ENCODE measurements at places on chromosomes 6 and 20.

- no peak for DNase-seq
Observed at GRCh38 chr20:43386878-43387277, 70.8 kb upstream of the SRSF6 start.

GRCh38 chr20:17568972-17569521 lies 828 bp upstream of the DSTN start:
- DNase-seq, result peak; percentile 26

GRCh38 chr6:151747896-151748295 lies 59.6 kb upstream of the ESR1 start:
- no peak for DNase-seq

DNA sequence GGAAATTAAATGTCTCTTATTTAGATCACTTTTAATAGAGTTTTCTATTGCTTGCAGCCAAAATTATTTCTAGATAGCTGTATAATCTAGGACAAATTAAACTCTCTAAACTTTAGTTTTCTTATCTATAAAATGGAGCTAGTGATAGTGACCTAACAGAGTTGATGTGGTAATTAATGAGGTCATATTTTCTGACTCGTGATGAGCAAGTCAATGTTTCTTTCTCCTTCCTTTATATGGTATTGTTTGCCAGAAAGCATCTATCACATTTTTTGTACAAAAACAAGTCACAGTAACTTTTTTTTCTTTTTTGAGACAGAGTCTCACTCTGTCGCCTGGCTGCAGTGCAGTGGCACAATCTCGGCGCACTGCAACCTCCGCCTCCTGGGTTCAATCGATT lies 267.7 kb downstream of the FARS2 start:
- DNase-seq, result no peak

DNA sequence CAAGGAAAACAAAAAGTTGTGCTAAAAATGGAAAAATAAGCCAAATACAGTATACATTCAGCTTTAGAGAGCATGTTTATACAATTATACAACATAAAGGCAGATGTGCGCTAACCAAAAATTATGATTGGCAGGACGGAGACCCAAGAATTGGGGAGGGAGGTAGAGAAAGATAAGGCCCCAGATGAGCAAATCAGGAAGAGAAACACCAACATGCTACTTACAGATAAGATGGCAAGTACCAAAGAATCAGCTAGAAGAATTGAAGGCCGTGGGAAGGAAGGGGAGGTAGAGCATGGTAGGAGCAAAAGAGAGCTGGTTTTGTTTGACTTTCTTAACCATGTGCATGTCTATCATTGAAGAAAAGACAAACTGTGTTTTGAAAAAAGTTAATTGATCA lies 45.4 kb downstream of the PRND start:
- no peak for DNase-seq

DNA sequence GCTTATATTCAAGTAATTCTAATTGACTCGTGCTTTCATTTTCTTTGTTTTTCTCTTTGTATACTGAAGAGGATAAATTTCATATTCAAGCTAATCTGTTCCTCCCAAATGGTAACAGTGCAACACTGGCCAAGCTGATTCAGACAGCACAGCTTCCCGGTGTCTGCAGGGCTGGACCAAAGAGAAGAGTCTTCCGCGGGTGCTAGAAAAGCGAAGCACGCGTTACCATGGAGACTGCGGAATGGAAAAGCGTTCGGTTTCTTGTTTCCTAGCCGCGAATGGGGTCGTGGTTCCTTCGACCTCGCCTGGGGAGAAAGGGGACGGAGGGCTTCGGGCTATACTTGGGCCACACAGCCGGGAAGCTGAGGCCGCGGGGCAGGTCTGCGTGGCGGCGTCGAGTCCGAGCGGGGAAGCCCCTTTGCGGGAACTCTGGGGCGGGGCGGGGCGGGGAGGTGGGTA lies 6.2 kb upstream of the ZNF311 start:
- peak; percentile 60 for DNase-seq

GRCh38 chr6:167655174-167655821 lies 171.4 kb upstream of the AFDN start:
- no peak for DNase-seq

DNA sequence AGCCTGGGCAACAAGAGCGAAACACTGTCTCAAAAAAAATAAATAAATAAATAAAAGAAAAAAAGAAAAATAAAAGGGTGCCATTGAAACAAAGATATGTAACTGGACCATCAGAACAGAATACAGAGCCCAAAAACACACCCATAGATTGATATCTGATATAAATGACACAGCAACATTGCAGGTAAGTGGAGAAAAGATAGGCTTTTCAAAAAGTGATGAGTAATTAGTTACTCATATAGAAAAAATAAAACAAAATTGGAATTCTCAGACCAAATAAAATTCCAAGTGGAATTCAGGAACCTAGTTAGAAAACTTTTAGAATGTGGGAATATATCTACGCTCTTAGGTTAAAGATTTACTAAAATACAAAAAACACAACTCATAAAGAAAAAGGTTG lies 60.6 kb upstream of the CHD6 start:
- DNase-seq, result no peak

- no peak for DNase-seq
Observed at GRCh38 chr20:57315976-57316480, 13.6 kb upstream of the SPO11 start.

DNA sequence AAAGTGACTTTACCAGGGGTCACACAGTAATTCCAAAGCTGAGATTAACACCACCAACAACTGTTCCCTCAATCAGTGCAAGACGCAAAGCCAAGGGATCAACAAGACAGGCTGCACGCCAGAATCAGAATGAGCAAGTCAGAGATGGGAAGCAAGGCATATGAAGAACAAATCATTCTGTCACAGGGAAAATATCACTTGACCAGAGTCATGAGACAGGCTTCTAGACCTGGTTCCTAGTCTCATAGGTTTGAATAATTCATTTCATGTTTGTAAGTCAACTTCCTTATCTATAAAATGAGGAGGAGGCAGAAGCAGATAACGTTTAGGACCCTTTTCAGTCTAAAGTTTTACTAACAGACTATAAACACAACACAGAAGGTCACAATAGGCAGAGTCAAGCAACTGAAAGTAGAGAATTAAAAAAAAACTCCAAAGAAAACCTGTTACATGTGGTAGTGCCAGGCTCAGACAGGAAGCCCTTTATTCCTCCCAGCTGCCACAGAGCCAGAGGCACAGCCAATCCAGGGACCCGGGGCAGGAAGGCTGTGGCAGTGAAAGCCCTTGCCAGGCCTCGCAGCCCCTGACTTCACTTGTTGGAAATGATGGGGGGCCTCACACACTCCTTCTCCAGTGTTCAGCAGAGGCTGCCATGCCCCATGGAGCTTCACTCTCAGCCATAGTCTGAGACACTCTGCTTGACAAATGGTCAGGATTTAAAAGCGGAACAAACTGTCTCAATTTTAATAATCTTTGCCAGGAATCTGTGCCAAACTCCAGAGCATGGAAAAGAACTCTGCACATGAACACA lies 29.2 kb upstream of the DST start:
- no peak for DNase-seq

DNA sequence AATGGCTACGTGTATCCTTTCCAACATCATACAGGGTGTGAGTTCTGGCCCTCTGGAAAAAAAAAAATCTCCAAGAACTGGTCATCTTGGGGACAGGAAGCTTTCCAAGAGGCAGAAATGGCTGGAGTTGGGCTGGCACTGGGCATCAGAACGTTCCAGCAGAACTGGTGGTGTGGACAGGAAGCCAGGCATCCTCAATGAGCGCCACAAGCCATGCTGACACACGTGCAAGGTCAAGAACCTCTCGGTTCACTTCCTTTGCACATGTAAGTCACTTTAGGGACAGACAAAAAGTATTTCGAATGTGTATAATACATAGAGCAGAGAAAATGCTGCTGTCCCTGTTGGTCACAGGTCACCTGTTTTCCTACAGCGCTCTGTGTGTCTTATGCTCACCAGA lies 27.4 kb upstream of the RIN2 start:
- no peak for DNase-seq

- DNase-seq, result no peak
Observed at GRCh38 chr6:150735341-150735851, 130.1 kb upstream of the MTHFD1L start.

GRCh38 chr6:127291495-127291894 lies 24.8 kb downstream of the RNF146 start:
- DNase-seq, result no peak

DNA sequence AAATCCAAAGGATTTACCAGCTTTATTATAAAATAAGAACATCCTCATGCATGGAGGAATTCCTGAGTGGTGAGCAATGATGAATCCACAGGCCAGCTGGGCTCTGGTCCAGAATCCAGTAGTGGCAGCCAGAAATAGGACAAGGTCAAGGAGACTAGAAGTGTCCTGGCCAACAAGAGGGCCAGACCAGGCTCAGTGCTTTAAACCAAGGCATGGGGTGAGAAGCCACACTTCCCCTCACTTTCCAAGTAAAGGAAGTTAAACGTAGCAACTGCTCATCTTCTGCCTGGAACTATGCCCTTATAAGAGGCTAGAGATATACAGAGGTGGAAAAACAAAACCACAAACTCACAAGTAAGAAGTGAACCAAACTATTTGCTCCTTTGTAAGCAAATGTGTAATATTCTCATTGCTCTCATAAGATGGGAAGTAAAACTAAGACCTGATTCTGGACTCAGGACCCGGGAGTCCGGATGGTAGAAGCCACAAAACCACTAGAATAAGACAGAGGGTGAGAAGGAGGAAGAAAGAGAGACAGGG lies 253.2 kb downstream of the UST start:
- DNase-seq, result no peak

DNA sequence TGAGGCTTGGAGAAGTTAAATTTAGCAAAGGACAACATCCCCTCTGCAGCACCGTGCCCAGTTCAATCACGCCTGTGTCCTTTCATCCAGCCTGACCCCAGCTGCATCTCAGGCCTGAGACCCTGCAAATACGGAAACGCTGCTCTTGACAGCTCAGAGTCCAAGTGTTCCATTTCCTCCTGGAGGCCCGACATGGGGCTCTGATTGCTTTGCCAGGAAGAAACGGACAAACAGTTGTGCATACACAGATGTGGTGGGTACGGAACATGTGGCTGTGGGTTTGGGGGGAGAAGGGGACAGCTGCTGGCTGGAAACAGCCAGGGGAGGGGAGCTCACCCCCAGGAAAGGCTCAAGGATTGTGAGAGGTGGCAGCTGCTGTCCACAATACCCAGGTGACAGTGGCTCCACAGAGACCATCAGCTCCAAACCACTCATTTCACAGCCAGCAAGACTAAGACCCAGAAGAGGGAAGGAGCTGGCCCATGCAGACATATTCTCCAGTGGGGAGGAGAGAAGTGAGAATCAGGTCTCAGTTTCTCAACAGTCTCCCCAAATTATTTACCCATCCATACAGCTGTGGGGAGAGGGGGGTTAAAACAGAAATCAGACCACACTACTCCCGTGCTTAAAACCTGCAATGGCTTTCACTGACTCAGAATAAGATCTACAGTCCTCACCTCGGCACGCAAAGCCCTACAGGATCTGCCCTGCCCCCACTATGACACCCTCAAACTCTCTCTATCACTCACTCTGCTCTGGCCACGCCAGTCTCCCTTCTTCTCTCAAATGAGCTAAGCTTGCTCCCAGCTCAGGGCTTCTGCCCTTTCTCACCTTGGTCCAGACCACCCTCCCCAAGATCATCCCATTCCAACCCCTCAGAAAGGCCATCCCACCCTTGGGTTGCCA lies 89.1 kb downstream of the PREX1 start:
- DNase-seq, result peak; percentile 70

DNA sequence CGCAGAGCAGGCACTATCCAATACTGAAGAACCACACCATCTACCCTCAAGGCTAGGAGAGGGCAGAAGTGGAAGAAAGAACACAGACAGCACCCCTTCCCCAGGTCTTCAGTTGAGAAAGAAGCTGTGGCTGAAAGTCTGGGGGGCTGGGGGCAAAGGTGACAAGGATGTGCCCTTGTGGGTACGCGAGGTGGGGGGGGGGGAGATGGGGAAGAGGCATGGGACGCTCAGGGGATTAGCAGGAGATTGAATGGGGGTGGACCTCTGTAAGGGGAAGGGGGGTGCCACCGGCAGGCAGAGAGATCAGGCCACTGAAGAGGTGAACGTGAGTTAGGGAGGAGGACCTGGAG lies 1.1 kb downstream of the B4GALT5 start:
- no peak for DNase-seq

- no peak for DNase-seq
Observed at GRCh38 chr6:125853756-125854155, 63.0 kb downstream of the NCOA7 start.

DNA sequence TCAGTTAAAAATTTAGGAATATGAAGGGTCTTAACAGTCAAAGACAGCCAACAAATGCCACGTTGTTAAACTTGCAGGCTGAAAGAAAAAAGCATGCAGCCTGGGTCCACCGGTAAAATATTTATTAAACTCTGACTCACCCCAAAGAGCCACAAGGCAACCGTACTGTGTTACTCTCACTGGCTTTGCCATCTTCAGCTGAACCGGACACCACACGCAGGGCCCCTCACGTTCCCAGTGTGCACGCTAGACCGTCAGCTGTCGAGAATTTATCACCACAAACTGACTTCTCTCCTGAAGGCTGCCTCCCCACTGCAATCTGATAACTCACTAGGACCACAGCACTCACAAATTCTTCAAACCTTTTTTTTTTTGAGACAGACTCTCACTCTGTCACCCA lies 30.7 kb downstream of the HUS1B start:
- DNase-seq, result no peak

GRCh38 chr6:113361014-113361645 lies 496.0 kb upstream of the MARCKS start:
- no peak for DNase-seq
